Neural progenitor cell (in vitro differentiated cells): ENCODE measurements at places on chromosomes 4 and X. TPM values are rescaled to one million over a fixed set of nuclear protein-coding genes. Genes with fewer than 3 reads are reported as not detected.

DNA sequence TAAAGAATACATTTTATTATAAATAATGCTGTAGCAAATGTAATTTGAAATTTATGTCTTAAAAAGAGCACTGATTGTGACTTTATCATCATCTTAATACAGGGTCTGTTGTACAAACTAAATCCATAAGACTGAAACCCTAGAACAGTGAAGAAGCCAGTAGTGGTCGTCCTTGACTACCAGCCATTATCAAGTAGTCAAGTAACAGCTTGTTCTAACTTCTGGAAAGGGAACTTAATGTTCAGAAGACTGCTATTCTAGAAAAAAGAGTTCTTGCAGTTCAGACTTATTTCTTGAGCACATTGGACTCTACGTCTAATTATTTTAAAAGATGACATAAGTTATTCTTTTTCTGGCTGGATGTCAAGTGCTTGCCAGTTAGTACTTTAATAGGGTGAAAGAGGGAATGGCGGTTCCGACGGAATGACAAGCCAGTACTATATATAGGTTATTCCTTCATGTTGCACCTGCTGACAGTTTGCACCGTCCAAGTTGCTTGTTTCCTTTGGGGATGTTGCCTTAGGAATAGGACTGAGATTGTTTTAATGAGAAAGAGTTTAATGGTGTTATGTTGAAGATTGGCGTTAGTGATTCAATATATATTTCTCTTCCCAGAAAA, 109.9 kb downstream of the RAPGEF2 start:
- no peaks in the 10 kb centered on the region for H3K36me3 ChIP-seq
- no peak overlapping the region for H3K4me3 ChIP-seq
- no peaks in the 10 kb centered on the region for H3K4me1 ChIP-seq

DNA sequence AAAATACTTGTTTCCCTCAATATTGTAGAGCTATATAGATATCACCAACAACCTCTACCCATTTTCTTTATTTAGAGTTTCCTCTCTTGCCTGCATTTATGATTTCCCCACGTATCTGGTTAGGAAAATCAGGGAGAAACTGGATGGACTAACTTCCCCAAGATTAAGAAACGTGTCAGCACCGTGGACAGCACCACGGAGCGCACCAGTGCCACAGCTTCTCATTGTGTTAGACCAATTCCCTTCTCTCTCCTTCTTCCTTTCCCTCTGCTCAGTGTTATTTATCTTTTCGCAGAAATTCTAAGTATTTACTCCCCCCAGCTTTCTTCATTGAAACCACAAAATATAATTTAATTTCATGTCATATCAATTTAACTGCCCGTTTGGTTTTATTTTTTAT, 568.6 kb upstream of the BOD1L1 start:
- H3K27ac ChIP-seq = no peak overlapping the region
- no peaks in the 10 kb centered on the region for H3K27me3 ChIP-seq
- H3K4me1 ChIP-seq = no peaks in the 10 kb centered on the region
- peak; percentile 74 for DNase-seq
- H3K4me3 ChIP-seq = no peak overlapping the region
- no peaks in the 10 kb centered on the region for H3K36me3 ChIP-seq

Gene TMPRSS11D
- total RNA-seq = not detected in 2 replicates

Gene RHOXF2B
- total RNA-seq = not detected in 2 replicates

- H3K36me3 ChIP-seq = no peaks in the 10 kb centered on the region
- no peaks in the 10 kb centered on the region for H3K4me1 ChIP-seq
- H3K4me3 ChIP-seq = no peak overlapping the region
- no peak for DNase-seq
- H3K27ac ChIP-seq = no peak overlapping the region
Measured at GRCh38 chrX:96445531-96446065, 239.0 kb upstream of the DIAPH2 start.

Gene MID1
- 22.8 and 29.5 TPM in 2 replicates for total RNA-seq

DNA sequence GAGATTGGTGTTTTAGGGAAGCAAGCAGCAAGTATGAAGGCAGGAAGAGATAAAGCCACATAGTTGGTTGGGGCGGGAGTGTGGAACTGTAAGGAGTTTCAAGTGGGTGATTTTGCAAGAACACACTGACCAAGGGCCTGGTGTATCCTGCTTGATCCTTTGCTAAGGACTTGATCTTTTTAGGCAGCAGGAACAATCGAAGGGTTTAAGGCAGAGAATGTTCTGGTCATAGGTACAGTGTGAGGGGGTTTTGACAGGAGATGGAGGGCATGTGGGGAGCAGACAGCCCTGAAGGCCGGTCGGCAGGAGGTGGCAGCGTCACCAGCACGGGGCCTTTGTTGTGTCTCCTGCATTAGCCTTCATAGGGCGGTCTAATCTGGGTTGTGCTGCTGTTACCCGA, 54.7 kb downstream of the FAM193A start:
- no peaks in the 10 kb centered on the region for H3K36me3 ChIP-seq
- H3K4me1 ChIP-seq = peaks cover 34% of the 10 kb centered on the region
- no peak overlapping the region for H3K27ac ChIP-seq
- H3K4me3 ChIP-seq = no peak overlapping the region
- DNase-seq = peak; percentile 74

DNA sequence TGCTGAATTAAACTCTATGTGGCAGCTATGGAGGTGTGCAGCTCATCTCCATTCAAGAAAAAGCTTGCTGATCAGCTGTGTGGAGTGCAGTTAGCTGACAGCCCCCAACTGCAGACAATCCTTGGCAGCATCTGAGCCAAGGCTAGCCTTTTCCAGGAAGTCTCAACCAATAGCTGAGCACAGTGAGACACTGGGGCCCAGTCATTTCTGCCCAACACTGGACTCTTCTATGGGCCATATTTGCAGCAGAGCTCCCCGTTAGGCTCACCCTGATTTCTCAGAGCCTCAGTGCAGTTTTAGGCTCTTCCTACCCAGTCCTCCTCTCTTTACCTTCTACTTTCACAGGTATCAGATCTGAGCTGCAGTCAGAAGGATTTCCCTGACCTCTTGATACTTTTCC, 12.9 kb downstream of the DDX53 start:
- DNase-seq = no peak
- H3K36me3 ChIP-seq = no peaks in the 10 kb centered on the region
- H3K4me1 ChIP-seq = no peaks in the 10 kb centered on the region
- H3K4me3 ChIP-seq = no peak overlapping the region
- no peak overlapping the region for H3K27ac ChIP-seq

DNA sequence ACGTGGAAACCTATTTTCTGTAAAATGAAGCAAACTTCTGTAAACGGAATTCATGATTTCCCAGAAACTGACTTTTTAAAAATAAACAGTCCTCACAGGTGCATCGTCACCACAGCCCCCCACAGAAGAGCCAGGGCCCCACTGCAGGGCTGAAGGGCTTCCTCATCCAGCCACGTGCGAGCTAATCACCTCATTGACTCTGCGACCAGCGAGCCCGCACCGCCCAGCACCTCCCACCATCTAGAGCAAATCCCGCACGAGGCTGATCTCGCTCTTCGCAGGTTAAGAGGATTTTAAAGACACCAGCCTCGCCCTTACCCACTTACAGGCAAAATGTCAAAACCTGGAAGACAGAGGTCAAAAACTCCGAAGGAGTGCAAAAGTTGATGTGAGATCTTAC, 14.8 kb downstream of the PPP2R3B start:
- no peak overlapping the region for H3K27ac ChIP-seq
- H3K4me1 ChIP-seq = peaks cover 34% of the 10 kb centered on the region
- no peak overlapping the region for H3K4me3 ChIP-seq
- DNase-seq = peak; percentile 54
- peaks cover 49% of the 10 kb centered on the region for H3K27me3 ChIP-seq
- H3K36me3 ChIP-seq = no peaks in the 10 kb centered on the region

DNA sequence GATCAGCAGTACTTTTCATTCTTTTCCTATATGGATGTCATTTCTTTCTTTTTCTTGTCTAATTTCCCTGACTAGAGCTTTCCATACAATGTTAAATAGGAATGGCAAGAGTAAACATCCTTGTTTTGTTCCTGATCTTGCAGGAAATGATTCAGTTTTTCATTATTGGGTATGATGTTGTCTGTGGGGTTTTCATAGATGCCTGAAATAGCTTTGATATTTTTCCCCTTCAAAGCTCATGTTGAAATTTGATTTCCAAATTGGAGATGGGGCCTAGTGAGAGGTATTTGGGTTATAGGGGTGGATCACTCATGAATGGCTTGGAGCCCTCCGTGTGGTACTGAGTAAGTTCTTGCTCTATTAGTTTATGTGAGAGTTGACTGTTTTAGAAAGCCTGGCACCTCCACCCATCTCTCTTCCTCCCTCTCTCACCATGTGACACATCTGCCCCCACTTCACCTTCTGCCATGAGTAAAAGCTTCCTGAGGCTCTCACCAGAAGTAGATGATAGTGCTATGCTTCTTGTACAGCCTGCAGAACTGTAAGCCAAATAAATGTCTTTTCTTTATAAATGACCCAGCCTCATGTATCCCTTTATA, 22.3 kb upstream of the VSIG1 start:
- no peak overlapping the region for H3K27ac ChIP-seq
- H3K4me1 ChIP-seq = no peaks in the 10 kb centered on the region
- DNase-seq = no peak

GRCh38 chrX:39491548-39492297, 606.0 kb downstream of the BCOR start:
- H3K4me1 ChIP-seq = no peaks in the 10 kb centered on the region
- H3K4me3 ChIP-seq = no peak overlapping the region
- no peaks in the 10 kb centered on the region for H3K36me3 ChIP-seq

DNA sequence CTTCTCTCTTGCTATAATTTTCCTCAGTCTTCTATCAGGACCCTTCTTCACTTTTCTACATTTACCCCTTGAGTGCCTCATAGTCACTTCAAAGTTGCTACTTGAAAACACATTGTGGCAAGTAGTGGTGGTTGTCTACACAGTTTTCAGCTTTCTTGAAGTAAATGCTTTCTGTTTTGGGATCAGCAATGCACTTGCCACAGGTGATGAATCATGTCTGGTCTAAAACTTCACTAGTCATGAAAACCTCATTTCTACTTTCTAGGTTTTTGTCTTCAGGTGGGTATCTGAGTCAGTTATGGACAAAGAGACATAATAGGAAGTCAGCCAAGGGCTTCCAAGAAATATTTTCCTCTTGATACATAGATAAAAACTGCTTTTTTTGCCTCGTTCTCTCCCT, 359.2 kb downstream of the CCSER1 start:
- no peak overlapping the region for H3K4me3 ChIP-seq
- no peak overlapping the region for H3K27ac ChIP-seq
- H3K27me3 ChIP-seq = no peaks in the 10 kb centered on the region
- no peak for DNase-seq

- DNase-seq = peak; percentile 71
- H3K4me1 ChIP-seq = peaks cover 28% of the 10 kb centered on the region
- H3K27me3 ChIP-seq = no peaks in the 10 kb centered on the region
- peak overlapping the region; percentile 15 for H3K27ac ChIP-seq
- no peak overlapping the region for H3K4me3 ChIP-seq
Measured at GRCh38 chr4:86221002-86221401, 138.9 kb downstream of the MAPK10 start.

Gene PFKFB1
- total RNA-seq = 0.17 and 0.74 TPM in 2 replicates
